Memory B cell (primary cell): ENCODE measurements at places on chromosomes 1 and 21.

- DNase-seq: no peak
These were observed 617 bp upstream of the ADGRL2 start for GRCh38 chr1:81799939-81800694.

DNA sequence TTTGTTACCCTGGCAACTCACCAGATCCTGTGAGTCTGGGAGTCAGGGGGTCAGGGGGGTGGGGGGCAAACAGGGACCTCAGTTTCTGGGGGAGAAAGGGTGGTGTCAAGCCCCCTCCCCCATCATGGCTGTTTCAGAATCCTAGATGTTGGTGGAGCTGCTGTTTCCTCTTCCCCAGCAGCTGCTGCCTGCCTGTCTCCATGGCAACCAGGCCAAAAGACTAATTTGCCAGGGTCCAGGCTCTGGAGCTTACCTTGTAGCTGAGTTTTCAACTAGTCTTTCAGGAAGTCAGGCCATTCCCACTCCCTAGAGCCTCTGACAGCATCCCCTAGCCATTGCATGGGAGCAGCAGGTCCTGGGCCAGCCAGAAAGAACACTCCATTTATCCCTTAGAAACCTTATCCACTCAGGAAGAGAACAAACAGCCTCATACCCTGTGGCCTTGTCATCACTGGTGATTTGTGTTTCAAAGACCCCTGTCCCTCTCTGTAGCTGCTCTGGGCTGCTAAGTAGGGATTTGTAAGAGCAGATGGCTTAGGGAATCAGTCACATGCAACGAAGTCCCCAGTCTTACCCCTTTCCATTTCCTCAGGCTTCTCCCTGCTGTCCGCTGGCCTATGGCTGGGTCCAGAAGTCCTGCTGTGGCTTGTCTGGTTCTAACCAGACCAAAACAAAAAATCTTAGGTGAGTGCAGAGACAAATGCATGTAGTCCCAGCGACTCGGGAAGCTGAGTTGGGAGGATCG, 21.5 kb upstream of the STMN1 start:
- DNase-seq: no peak

- DNase-seq: no peak
These were observed 69.2 kb downstream of the SH3GLB1 start for GRCh38 chr1:86773341-86774288.

DNA sequence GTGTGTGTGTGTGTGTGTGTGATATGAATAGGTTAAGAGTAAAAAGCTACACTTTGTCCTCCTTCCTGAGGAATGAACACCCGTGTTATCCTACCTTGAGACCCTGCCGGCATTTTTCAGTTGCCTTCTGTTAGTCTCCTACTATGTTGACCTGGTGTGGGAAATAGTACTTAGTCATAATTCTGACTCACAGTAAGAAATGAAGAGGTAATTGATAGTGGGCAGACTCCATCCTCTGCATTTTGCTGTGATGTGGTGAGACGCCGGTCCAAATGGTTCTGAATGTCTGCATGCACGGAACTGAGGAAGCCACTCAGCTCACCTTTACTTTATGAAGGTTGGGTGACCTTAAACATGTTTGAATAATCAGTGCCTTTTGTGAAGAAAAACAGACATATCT, 12.6 kb downstream of the CD101 start:
- no peak for DNase-seq

GRCh38 chr1:109114342-109114674, 393 bp downstream of the ELAPOR1 start:
- DNase-seq: no peak

DNA sequence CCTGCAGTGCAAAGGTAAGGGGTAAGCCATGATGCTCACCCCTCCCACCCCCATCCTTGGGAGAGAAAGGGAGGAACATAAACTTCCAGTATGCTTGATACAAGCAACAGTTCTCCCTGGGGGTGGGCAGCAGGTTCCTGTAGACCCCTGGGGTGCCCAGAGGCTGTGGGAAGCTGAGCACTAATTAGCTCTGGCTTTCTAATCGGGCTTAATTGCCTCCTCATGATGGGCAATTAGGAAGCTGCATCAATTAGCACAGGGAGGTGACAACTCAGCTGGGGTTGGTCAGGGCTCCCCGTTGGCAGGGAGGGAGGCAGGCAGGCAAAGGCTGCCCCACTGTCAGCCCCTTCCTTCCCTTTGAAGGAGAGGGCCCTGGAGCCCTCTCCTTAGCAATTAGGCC, 15.7 kb upstream of the LMNA start:
- no peak for DNase-seq

DNA sequence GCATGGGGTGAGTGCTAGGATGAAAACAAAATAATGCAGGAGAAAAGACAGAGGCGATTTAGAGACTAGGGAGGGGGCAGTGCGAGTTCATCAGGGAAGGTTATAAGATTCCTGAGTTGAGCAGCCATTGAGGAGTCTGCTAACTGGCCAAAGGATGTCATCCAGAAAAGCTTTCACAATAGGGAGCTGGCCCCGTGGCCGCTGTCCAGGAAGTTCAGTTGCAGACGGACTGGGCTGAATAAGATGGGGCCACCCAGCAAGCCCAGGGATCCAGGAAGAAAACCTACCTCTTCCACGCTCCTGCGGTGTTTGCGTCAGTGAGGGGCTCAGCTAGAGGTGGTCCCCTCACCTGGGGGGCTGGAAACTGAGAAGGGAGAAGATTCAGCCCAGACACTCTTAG, 4.0 kb upstream of the PKP1 start:
- no peak for DNase-seq

- no peak for DNase-seq
These were observed 94.5 kb downstream of the OLFM3 start for GRCh38 chr1:101902199-101902598.

- DNase-seq: no peak
These were observed 58.4 kb upstream of the TENT5B start for GRCh38 chr1:27071049-27071416.

DNA sequence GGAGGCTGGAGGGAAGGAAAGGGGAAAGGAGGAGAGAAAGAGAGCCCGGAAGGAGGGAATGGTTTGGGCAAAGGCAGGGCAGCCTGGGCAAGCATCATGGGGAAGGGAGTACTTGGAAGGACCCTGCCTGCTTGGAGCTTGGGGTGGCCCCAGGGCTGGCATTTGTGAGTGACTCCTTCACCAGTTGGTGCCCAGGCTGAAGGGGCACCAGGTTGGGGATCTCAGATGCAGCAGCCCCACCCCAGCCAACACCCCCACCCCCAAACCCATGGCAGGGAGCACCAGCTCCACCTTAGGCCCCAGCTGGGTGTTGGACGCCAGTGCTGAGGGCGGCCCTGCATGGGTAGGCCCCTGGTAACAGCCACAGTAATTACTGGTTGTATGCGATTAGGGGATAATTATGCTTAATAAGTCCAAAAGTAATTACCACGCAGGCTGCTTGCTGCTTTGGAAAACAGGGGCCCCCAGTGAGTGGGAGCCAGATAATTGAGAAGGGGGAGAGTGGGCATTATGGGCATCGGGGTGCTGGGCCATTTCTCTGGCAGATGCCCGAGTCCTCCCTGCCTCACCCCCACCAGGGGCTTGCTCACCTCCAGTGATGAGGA, 78.3 kb downstream of the VWA5B1 start:
- no peak for DNase-seq

- no peak for DNase-seq
These were observed 1.7 kb upstream of the TRAPPC10 start for GRCh38 chr21:44010429-44010828.

DNA sequence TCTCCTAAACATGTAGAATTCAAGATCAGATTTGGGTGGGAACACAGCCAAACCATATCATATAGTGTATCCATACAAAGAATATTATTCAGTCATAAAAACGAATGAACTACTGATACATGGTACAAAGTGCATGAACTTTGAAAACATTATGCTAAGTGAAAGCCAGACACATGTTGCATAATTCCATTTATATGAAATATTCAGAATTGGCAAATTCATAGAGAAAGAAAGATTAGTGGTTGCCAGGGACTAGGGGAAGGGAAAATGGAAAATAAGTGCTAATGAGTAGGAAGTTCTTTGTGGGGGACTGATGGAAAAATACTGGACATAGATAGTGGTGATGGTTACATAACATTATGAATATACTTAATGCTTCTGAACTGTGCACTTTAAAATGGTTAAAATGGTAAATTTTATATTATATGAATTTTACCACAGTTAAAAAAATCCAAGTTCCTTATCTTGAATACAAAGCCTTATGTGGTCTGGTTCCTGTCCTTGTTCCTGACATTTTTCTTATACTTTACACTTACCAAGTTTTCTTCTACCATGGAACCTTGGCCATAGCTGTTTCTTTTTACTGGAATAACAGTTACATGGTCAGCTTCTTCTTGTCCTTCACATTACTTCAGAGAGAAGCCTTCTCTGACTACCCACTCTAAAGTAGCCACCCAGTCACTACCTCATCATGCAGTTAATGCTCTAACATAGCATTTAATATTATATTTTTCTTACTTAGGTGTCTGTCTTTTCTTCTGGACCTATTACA, 64.0 kb downstream of the CCDC18 start:
- no peak for DNase-seq

DNA sequence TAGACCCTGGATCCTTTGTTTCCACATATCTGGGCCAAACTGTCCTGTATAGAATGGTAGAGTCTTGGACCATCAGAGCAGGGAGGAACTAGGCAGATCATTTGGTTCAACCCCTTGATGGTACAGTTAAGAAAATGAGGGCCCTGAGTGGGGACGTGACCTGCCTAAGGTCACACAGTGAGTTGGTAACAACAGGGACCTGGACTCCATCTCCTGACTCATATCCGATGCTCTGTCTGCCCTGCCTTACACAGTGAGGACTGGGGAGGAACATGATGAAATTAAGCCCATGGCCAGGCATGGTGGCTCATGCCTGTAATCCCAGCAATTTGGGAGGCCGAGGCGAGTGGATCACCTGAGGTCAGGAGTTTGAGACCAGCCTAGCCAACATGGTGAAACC, 440.2 kb downstream of the PTPRU start:
- DNase-seq: no peak

DNA sequence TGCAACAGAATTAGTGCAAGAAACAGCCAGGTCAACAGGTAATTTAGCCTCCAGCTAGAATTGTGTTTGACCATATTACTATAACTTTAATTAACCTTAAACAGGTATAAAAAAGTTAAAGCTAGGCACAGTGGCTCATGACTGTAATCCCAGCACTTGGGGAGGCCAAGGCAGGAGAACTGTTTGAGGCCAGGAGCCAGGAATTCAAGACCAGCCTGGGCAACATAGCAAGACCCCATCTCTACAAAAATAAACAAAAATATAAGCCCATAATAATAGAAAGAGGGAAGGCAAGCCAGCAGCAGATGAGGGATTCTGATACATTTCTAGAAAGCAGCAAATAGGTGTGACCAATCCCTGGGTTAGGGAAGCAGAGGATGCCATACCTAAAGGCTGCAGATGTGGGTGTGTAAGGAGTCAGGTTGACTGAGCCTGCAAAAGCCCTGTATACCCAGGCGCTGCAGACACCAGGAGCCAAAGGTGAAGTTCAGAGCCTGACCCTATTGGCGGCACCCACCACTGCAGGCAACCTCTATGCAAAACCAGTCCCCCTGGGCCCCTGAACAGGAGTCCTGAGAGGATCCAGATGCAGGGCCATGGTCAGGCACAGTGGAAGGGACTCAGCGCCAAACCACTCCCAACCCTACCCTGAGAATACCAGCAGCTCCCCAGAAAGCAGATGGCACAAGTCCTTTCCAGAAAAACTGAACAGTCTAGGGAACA, 19.3 kb upstream of the LSS start:
- no peak for DNase-seq

DNA sequence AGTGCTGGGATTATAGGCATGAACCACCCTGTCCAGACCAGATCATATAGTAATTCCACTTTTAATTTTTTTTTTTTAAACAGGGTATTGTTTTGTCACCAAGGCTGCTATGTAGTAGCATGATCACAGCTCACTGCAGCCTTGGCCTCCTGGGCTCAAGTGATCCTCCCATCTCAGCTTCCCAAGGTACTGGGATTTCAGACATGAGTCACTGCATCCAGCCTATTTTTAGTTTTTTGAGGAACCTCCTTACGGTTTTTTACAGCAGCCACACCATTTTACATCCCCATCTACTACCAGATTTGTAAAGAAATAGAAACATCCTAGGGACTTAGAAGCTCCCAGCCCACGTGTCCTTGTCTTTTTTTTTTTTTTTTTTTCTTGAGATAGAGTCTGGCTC, 24.0 kb downstream of the L1TD1 start:
- DNase-seq: no peak

DNA sequence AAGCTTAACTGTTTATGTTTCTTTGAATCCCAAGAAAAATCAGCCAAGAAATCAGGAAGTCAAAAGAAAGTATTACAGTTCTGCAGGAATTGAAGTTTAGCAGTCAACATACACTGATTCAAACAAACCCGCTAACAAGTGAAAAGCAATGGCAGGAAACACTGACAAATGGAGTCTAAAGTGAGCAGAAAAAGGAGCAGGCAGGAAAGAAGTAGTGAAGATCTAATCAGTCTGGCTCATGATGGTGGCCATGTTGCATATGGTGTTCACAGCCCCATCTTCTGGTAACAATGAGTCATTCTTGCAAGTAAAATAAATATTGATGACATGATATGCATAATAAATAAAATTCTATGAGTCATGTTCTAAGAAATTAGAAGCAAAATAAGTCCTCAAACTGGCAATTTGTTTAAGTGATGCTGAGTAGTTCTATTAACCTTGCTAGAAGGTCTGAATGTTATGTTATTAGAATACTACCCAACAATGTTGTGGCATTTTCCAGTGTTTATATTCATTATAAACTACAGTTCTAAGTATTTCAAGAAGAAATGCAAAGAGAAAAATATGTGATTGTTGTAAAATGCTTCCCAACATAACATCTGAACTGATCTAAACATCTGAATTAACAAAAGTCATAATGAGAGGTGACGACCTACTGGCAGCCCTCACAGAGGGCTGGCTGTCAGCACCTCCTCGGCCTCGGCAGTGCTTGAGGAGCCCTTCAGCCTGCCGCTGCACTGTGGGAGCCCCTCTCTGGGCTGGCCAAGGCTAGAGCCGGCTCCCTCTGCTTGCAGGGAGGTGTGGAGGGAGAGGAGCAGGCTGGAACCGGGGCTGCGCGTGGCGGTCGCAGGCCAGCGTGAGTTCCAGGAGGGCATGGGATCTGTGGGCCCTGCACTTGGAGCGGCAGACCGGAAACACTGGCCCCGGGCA, 5.7 kb upstream of the ACBD6 start:
- no peak for DNase-seq

DNA sequence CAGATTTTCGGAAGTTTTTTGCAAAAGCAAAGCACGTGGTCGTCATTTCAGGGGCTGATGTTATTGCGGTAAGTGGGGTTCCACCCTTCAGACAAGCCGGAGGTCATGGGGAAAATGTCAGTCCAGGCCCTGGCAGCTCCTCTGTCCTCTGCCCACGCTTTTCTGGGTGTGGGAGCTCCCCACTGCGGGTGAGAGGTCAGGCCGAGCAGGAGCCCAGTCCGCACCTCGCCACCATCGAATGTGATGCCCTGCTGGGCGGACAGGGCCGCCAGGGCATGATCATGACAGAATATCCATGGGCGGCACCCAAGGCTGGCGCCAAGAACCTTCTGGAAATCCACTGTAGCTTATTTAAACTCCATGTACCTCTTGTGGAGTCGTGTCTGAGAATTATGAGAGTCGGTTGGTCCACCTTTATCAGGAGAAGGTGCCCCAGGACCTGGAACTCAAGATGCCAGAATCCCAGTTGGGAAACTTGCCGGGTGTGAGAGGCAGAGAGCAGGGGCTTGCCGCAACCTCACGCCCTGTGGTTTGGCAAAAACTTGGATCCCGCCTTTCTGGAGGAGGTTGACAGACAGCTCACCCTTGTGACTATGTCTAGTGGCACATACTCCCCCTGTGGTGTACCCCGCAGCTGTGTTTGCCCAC, 6.9 kb downstream of the DIRAS3 start:
- DNase-seq: no peak
